ENCODE measurements at places on chromosomes 6 and 20.

- DNase-seq, result no peak
Measured at GRCh38 chr6:110147870-110148269, 31.6 kb downstream of the WASF1 start.

DNA sequence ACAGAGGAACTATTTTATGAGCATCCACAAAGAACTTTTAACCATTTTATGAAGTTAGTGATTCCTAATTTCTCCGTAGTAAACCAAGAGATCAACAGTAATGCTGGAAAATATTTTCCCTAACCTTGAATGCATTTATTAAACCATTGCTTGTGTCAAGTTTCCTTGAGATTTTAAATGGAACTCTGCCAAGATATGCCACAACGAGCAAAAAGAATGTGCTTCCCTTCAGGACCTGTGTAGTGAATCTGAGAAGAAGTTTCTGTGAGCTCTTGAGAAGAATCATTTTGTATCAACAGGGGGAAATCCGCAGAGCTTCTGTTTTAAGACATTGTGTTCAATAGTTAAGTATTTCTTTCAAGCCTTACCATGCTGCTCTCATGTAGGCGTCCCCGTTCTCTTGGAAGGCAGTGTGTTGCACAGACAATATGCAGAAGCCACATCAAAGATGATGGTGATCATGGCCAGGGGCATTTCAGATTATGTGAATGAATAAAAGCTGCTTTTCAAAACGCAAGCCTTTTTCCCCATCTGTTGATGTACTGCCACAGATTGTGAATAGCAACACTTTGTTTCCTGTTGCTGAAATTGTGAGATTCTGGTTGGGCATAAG is 439.8 kb downstream of the BMP2 start:
- DNase-seq, result no peak

DNA sequence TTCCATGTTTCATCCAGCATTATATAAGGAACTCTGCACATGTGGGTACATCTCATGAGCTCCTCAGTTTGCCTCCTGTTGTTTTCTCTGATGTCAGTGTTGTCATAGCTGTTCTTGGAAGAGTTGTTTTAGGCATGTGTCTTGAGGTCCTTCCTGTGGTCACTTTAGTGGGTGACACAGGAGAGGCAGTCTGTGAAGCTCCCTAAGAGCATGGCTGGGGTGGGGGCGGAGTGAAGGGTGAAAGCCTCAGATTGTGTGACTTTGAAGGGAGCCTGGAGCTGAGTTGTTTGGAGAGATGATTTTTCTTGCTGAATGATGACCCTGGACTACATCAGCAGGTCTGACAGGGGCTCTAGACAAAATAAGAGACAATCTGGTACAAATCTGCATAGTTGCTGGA is 37.7 kb downstream of the PPP1R14C start:
- DNase-seq, result no peak

- DNase-seq, result no peak
Measured at GRCh38 chr6:130158056-130158455, 64.7 kb downstream of the SAMD3 start.

- no peak for DNase-seq
Measured at GRCh38 chr20:59182401-59183044, 18.9 kb downstream of the ZNF831 start.

DNA sequence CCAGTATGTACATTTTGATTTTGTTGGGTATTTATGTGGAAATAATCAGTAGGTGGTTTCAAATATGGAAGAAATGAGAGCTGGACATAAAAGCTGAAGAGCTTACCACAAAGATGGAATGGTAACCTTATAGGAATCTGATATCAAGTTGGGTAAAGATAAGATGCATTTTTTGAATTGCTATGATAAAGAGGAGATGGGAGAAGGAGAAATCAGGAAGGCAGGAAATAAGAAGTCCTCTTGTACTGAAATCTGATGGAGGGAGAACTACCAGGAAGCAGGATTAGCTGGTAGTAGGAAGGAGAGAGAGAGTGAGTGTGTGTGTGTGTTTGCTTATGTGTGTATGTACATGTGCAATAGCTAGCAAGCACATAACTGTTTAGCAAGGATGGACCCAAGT is 468.4 kb downstream of the PHF3 start:
- DNase-seq, result no peak

GRCh38 chr6:56718236-56718635 is 75.5 kb upstream of the DST start:
- DNase-seq, result no peak

DNA sequence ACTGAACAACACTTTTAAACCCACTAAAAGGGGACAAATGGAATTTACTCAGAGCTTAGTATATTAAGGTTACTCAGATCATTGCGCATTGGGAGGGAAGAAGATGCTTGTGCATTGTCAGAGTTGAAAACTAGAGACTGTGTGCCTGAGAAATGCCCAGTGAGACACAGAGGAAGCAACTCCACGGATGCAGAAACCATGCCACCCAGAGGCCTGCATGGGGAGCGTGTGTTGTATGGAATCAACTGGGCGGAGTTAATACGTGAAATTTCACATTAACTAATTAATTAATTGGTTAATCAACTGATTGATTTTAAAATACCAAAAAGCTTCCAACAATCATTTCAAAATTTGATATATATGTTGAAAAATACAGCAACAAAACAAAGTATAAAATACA is 391.6 kb downstream of the PLCB1 start:
- no peak for DNase-seq

- no peak for DNase-seq
Measured at GRCh38 chr6:56851074-56851473, 103.8 kb upstream of the BEND6 start.

DNA sequence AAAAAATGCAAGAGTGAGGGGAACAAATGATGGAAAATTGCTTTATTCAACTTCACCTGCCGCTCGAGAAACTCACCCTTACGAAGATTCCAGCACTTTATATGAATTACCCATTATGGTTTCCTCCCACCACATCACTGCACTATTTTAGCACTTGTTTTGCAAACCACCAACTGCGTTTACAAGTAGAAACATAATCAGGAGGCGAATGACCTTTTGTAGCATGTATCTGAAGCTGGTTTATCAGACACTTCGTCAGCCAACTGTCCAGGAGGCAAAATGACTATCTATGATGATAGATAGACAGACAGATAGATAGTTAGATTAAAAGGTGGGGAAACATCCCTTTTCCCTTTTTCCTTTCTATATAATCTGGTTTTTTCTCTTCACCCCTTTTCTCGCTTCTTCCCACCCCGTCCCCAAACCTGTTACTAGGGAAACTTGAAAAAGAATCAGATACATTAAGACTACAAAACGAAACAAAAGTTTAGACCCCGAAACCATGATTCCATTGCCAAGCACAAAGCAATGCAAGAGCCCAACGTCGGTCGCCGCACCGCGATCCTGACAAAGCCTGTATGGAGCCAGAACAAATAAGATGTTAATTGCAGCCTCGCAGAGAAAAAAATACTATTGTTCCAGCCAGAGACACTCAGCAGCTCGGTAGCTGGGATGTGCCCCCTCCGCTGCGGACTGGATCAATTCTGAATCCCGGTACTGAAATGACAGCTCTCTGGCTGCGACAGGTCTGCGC is 933 bp upstream of the ADGRB3 start:
- DNase-seq, result no peak

- peak; percentile 94 for DNase-seq
Measured at GRCh38 chr6:26199057-26199772, 112.0 kb downstream of the HFE start.

DNA sequence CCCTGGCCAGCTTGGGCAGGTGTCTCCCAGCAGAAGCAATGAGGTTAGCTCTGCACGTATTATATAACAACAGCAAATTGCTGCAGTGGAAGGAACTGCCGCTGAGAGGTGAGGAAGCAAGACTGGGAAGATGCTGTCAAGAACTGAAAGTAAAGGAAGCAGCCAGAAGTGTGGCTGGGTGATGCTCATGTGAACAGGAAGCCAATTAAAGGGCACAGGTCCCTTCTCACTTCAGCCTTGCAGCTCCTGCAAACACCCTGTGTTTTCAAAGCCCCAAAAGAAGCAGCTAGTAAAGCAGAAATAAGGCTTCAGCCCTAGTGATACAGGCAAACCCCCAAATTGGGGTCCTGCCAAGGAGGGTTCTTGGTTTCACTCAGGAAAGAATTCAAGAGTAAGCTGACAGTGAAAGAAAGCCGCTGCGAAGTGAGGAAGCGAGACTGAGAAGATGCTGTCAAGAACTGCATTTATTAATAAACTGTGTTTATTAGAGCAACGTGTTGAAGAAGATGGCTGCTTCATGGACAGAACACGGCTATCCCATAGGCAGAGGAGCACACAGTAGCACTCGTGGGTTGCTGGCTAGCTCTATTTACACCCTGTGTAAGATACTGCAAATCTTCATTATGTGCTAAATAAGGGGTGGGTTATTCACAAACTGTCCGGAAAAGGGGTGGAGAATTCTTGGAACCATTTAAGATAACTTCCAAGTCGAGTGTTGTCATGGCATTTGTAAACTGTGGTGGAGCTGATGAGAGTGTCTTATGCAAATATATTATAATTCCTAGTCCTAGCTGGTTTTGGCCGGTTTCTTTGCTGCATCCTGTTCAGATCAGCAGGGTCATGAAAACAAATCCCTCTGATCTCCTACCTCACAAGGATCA is 152.2 kb downstream of the LINC00237 start:
- peak; percentile 25 for DNase-seq

GRCh38 chr20:20211274-20211987 is 156.5 kb upstream of the INSM1 start:
- no peak for DNase-seq

DNA sequence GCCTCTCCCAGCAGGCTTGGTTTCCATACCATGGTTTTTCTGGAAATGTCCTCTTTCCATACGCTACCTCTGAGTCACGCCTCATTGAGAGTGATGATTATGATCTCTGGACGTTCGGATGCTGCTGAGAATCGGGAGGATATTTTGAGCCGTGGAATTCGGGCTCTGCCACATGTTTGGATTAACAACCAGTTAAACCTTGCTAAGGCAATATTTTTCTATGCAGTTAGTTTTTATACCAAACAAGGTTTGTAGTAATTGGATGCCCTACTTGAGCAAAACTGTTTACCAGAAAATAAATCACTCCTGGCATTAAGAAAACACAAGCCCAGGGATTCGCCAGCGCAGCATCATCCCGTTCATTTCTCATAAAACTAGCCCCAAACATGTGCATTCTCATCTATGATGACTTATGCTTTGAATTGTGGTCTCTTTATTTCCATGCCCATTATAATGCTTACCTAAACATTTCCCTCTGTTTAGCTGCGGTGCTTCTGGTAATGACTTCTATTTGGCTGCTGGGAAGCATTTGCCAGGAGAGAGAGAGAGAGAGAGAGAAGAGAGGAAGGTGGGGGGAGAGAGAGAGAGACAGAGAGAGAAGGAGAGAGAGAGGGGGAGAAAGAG is 198.9 kb downstream of the CLIC5 start:
- no peak for DNase-seq

DNA sequence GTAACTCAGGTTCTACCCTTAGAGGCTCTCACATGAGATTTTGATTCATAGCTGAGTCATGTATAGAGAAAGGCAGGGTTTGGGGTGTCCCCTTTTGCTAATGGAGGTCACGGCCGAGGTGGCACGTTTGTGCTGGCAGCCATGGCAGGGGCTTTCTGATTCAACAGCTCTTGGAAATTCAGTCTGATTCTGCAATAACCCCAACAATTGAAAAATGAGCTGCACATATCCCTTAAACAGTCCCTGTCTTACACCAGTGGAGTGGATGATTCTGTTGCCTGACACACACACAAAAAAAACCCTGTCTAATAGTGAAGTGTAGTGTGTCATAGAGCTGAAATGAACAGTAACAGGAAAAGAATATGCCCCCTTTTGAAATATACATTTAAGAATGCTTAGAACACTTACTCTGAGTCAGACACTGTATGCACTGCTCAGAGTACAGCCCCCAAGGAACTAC is 40.4 kb upstream of the ARG1 start:
- no peak for DNase-seq

DNA sequence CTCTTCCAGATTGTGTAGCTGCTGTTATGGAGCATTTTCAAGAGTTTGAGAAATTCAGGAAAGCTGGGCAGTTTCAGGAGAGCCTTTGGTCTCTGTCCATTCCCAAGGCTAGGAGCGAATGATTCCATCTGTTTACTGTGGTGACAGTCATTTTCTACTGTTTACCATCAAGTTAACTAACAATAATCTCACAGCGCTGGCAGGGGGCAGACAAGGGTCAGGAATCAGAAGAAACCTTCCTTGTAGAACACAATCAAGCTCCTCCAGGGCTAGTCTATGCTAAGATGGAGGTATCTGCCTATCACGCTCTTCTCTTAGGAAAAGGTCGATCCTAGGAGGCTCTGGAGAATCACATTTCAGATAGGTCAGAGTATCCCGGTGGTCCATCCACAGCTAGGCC is 293.9 kb downstream of the KIF16B start:
- DNase-seq, result no peak

- DNase-seq, result no peak
Measured at GRCh38 chr6:46773201-46773855, 19.9 kb upstream of the MEP1A start.

GRCh38 chr6:106988664-106989063 is 14.1 kb upstream of the CD24 start:
- no peak for DNase-seq

DNA sequence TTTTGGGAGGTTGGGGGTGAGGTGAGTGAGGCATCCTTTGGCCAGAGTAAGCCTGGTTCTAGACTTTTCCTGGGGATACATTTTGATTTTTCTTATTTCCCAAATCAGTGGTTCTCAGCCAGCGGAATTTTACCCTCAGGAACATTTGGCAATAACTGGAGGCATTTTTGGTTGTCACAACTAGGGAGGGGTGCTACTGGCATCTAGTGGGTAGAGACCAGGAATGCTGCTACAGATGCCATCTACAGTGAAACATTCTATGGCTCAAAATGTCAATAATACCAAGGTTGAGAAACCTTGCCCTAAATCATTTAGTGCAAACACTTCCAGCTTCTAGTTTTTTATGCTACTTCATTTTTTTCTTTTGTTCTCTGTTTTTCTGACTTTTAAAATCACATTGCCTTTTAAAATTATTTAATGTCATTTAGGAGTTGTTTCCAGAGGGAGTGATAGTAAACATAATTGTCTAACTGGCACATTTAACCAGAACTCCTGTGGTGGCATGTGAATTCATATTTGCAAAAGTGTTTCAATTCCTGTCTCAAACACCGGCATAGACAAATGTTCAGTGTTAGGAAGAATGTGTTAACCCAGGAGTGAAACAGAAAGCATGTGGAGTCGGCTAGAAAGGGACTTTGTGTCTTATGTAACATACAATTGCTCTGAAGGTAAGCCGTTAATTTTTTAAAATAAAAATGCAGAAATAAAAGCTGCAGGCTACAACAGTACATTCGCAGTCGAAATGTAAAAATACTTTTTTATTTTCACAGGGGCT is 59.0 kb downstream of the QRSL1 start:
- DNase-seq, result no peak
